ENCODE measurements at places on chromosomes 7 and 10. TPM values are rescaled to one million over a fixed set of nuclear protein-coding genes. Genes with fewer than 3 reads are reported as not detected.

ABCB1 gene
- total RNA-seq = 5.9 TPM

DNA sequence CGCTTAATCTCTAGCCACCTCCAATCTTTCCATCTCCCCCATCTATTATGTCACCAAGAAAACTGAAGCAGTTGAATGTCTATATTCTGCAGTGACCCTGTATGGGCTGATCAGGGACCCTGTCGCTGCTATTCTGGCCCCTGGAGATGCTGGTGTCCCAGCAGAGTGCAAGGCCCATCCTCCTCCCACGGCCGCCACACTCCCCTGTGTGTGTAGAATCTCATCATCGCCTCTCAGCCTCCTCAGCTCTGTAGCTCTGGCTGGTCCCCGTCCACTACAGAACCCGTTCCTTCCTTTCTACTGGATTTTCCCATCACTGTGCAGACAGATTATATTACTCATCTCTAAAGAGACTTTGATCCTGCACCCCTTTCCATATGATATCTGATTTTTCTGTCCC lies 235.8 kb upstream of the PFKP start:
- no peak for DNase-seq

- no peak for DNase-seq
Measured at GRCh38 chr10:132879408-132880127, 62.8 kb downstream of the CFAP46 start.

- no peak for DNase-seq
Measured at GRCh38 chr10:75074711-75075445, 36.6 kb upstream of the SAMD8 start.

GRCh38 chr10:112588225-112588990 lies 141.4 kb downstream of the VTI1A start:
- DNase-seq = no peak

- peak; percentile 53 for DNase-seq
Measured at GRCh38 chr10:51389415-51390321, 309.7 kb downstream of the CSTF2T start.

DNA sequence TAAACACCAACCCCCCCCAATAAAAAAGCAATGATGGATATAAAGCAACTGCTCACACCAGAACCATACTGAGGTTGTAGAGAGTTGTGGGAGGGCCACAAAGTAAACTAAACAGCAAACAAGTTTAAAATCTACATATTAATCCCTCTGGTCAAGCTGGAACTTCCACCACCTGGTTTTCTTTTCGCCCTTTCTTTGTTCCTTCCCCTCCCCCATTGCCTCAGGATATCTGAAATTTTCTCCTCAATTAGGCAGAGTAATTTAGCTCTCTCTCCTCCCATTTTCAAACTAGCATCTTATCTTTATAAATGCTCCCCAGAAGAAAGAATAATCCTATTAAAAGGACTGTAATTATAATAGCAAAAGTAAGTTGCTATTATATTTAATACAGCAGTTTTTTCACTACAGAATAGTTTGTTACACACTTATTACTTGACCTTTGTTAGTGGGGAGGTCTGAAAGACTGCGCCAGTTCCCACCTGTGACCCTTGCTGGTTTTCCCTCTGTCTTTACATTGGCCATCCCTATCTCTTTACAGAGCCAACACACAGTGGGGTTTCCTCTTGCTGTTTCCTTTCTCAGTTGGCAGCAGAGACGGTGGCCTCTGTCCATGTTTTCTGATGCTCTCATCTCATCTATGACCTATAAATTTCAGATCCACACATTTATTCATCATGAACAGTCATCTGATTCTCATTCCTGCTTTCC lies 235.4 kb downstream of the RNLS start:
- no peak for DNase-seq

Data from left cardiac atrium (tissue), 4 donors.